Bone marrow (tissue), 2 donors: ENCODE measurements at places on chromosomes 6 and 20.

GRCh38 chr6:45959534-45960145 is 56.0 kb downstream of the CLIC5 start:
- no peak for DNase-seq

DNA sequence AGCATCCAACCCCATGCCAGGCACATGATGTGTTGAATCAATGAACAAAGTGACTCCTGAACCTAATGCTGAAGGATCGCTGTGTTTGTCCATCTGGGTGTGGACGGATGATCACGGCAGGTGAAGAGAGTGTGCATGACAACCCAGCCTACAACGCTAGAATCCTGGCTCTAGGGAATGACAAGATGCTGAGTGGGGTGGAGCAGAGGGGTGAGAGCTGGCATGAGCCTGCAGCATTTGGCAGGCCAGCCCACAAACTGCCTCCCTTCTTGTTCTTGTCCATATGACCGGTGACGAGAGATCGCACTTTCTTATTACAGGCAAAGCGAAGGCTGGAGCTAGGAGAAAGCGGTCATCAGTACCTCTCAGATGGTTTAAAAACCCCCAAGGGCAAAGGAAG is 54.7 kb upstream of the CDKAL1 start:
- DNase-seq, result no peak

DNA sequence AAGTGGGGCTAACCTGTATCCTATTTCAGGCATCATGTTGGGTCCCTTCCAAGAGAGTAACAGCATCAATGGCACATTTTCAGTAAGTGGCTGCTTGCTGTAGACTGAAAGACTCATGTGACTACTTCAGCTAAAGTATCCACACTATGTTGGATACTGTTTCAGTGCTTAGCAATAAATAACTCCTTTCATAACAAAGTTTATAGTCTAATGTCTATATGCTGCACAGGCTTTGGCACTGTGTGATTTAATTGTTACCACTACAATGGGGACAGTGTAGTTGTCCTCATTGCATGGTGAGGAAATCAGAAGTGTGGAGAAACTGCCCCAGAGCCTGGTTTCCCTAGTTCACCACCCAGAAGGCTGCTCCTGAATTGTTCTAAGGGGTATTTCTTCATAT is 318.0 kb upstream of the PTCHD4 start:
- no peak for DNase-seq

DNA sequence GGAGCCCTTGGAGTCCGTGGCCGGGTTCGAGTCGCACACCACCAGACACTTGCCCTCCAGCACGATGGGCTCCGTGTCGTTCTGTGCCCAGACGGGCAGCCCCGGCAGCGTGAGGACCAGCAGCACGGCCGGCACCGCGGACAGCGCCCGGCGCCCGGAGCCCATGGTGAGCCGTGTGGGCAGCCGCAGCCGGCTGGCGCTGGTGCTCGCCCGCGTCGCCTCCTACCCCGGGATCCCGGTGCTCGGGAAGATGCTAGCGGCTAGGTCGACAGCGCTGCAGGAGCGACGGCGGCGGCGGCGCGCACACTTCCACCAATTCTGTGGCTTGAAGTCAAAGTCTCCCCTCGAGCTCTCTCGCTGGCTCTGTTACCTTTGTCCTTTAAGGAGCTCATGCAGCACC is 1.3 kb downstream of the CBLN4 start:
- DNase-seq, result no peak

DNA sequence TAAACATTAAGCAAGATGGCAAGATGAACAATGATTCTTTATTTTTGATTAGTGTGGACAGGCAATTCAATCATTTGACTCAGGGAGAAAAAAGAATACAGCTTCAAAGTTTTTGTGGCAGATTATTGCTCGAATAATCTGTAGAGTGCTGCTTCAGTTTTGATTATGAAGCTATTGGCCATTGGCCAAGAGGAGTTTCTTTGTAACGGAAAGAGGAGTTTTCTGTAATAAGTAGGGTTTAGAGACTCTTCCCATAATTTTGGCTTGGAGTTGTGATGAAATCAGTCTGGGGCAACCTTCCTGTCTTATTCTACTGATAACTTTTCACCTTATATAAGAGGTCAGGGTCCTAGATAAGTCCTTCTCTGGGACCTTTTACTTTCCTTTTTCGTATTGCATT is 256.7 kb upstream of the RAB32 start:
- DNase-seq, result no peak

GRCh38 chr6:31901415-31901952 is 402 bp downstream of the ZBTB12 start:
- no peak for DNase-seq

DNA sequence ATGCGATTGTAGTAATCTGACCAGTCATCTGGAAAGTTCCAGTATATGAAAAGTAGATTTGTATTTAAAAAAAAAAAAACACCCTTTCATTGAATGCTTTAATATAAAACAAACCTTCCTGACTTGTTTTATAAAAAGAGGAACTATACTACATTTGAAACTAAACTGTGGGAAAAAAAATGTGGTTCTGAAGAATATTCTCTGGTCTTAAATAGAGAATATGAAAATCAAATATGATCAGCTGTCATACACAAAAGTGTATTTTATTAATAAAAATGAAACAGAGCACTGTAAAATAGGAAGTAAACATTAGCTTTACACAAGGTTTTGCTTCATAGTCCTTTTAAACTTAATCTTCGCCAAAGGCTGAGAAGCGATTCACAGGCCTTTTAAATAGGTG is 25.3 kb upstream of the CD83 start:
- no peak for DNase-seq

DNA sequence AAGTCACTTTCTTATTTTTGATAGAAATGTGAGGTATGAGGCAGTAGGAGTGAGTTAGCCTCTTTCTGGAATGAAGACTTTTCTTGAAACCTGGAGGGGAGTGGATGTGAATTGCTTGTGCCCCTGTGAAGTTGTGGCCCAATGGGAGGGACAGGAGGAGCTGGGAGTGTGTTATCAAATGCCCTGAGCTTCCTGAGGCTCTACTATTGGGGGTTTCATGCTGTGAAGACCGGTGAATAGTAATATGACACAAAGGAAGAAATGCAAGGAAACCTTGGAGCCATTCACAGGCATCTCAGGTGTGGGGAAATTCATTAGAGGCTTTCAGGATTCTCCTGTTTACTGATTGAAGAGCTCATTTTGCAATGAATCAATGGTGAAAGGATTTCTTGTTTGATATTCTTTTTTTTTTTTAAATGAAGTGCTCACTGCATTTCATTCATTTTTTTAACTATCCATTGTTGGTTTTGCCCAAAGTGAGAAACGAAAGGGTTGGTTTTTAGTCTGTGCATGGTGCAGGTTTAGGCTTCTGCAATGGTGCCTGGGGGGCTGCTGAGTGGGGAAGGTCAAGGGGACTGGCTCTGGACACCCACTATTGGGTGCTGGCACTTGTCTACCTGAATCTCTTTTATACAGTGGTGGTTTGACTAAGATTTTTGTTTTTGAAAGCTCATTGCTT is 8.2 kb downstream of the RNF144B start:
- DNase-seq, result no peak

DNA sequence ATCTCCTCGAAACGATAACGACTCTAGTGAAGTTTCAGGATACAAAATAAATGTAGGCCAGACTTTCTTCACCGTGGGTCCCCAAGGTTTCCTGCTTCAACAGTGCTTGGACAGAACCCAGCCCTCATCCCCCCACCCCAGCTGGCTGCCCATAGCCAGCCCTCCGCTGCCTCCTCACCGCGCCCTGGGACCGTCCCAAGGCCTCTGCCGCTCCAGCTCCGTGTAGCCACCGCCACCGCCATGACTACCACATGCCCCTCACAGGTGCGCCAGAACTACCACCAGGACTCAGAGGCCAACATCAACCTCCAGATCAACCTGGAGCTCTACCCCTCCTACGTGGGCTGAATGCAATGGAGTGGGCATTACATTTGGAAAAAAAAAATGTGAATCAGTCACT is 42.2 kb upstream of the KIAA1586 start:
- no peak for DNase-seq

- no peak for DNase-seq
Observed at GRCh38 chr6:41557335-41557734, 11.2 kb downstream of the FOXP4 start.

DNA sequence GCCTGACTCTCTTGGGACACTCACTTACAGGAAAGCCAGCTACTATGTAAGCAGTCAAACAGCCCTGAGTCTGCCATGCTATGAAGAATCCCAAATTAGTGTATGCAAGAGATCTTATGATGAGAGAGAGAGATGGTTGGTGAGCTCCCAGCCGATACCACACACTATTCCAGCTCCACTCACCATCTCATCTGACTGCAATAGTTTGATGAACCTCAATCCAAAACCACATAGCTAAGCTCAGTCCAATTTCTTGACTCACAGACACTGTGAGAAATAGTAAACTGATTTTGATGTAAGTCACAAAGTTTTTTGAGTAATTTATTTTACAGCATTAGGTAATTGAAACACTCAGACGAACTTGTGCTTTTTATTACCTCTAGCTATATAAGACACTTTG is 441.4 kb downstream of the COL12A1 start:
- DNase-seq, result no peak

- no peak for DNase-seq
Observed at GRCh38 chr20:61546641-61547040, 294.6 kb downstream of the CDH4 start.

DNA sequence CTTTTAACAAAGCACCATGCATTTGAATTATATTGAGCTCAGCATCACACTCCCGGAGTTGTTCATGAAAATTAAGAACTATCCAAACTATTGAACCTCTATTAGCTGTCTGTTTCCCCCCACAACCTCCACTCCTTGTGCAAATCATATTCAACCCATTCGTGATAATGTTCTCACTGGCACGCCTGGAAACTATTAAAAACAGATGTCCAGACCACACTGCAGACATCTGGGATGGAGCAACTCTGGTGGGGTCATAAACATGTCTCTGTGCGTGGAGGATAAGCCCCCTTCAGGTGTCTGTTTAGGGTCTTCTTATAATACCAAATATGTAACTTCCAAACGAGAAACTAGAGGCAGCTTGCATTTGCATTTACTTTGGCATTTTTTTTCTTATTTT is 193.7 kb downstream of the TFAP2A start:
- no peak for DNase-seq
